ENCODE measurements at places on chromosomes 16 and 17.

GRCh38 chr16:86563469-86564345 is 2.9 kb upstream of the FOXC2 start:
- peak; percentile 91 for DNase-seq

GRCh38 chr17:38727736-38728135 is 2.4 kb upstream of the CISD3 start:
- DNase-seq, result no peak

GRCh38 chr17:71656964-71657858 is 463.6 kb upstream of the SOX9 start:
- DNase-seq, result no peak

DNA sequence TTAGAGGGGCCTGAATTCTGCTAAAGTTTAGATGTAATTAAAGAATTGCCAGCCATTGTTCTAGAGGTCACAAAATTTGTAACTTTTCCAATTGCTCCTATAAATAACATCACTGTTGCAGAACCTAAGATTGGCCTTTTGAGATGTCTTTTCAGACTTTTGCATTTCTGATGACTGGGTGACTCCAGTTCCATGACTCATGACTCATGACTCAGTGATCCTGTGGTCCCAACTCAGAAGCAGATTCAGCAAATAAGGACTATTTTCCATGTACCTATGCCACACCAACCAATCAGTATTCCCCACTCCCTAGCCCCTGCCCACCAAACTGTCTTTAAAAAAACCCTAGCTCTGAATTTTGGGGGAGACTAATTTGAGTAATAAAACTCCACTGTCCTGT is 740.9 kb downstream of the CDH8 start:
- no peak for DNase-seq

- DNase-seq, result no peak
Measured at GRCh38 chr16:69917739-69918138, 33.4 kb upstream of the CLEC18A start.

DNA sequence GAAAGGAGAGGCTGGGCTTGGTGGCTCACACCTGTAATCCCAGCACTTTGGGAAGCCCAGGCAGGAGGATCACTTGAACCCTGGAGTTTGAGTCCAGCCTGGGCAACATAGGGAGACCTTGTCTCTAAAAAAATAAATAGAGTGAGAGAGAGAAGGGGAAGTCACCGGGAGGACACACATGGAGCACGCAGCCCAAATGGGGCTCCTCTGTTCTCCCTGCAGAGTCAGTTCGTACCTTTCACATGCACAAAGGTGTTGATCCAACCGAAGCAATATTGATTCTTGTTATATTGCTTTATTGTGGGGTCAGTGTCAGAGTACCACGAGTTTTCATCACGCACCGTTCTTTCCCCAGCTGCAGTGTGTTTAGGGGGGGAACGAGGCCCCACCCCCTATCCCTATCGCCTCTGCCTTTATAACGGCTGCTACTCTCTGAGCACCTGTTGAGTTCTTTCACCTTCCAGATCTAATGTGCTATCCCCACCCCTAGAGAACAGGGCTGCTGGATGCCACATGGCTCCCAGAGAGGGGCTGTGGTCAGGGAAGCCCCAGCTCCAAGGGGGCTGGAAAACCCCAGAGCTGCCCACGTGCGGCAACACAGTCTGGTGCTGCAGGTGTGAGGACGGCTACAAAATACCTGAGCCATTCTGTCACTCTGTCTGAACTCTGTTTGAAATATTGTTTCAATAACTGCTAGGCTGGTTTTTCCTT is 1.0 kb upstream of the TMEM235 start:
- DNase-seq, result no peak

DNA sequence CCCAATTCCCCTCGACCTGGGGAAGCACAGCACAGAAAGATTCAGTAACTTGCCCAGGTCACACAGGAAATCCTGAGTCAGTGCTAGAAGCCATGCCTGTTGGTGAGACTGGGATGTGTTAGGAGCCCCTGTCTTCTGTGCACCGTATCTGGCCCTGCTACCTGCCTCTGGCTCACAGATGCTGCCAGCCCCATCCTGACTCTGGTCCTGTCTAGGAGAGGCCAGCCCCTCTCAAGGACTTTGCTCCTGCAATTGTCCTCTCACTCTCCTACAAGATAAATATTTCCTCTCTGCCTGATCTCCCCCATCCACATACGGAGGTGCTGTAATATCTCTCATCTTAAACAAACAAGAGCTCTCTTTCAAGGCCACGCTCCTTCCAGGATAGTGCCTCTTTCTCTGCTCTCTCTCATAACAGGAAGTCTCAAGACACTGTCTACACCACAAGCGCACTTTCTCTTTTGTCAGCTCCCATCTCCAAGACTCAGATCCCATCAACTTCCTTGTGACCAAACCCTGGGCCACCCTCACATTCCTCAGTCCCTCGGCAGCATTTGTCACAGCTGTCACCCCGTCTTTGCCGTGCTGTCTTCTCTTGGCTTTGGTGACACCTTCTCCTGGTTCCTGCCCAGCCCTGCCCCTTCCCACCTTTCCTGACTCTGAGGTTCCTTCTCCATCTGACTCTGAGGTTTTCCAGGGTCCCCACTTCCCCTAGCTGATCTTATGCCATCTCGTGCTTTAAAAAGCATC is 1.9 kb downstream of the SLC13A2 start:
- DNase-seq, result no peak

GRCh38 chr16:10609402-10609774 is 29.0 kb upstream of the EMP2 start:
- DNase-seq, result no peak

- DNase-seq, result no peak
Measured at GRCh38 chr17:55303701-55304145, 39.0 kb downstream of the HLF start.

- DNase-seq, result peak; percentile 79
Measured at GRCh38 chr16:20675488-20676267, 21.8 kb downstream of the ACSM1 start.

DNA sequence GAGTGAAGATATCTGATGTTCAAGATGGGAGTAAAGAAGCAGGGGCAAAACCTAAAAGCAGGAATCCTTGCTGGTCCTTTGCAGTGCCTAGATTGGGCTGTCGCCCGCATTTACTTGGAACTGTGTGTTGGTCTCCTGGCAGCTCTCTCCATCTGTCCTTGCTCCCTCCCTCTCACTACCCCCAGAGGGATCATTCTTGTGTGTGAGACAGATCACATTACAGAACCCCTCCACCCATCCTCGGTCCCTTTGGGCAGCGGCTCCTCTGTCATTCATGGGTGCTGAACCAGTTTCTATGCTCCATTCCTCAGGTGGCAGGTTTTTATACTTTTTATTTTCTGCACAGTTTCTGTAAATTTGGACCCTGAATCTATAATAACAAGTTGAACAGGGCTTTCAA is 99.4 kb upstream of the MYOCD start:
- no peak for DNase-seq

- DNase-seq, result no peak
Measured at GRCh38 chr17:66343531-66344078, 41.2 kb downstream of the PRKCA start.

GRCh38 chr17:42422412-42422957 is 571 bp downstream of the CAVIN1 start:
- DNase-seq, result no peak

GRCh38 chr16:29230671-29231096 is 175.8 kb downstream of the NPIPB11 start:
- no peak for DNase-seq

- DNase-seq, result no peak
Measured at GRCh38 chr17:22600644-22601298, 908.4 kb downstream of the KCNJ18 start.

GRCh38 chr17:77882481-77883212 is 75.9 kb upstream of the TNRC6C start:
- peak; percentile 51 for DNase-seq

DNA sequence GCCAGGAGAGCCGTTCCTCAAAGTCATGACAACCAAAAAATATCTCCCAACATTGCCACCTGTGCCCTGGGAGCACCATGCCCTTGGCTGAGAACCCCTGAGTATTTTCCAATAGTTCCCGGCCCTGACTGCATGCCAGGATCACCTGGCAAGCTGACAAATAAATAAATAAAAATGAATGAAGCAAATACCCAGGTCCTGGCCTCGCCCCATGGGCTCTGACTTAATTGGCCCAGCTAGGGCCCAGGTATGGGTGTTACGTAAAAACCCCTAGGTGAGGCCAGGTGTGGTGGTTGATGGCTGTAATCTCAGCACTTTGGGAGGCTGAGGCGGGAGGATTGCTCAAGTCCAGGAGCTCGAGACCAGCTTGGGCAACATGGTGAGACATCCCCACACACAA is 2.7 kb upstream of the C16orf74 start:
- DNase-seq, result peak; percentile 31

DNA sequence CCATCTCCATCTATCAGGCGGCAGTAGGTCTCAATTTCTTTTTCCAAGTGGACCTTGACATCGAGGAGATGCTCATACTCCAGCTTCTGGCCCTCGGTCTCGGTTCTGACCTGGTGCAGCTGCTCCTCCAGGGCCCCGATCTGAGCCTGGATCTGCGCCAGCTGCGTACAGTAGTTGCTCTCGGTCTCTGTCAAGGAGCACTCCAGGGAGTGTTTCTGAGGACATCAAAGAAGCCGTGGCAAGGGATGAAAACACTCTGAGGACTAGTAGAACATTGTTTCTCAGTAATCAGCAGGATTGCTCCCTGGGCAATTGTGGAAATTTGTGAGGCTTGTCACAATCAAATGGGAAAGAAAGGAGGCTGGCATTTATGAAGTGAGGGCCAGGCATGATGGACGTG is 5.9 kb downstream of the KRT28 start:
- no peak for DNase-seq

DNA sequence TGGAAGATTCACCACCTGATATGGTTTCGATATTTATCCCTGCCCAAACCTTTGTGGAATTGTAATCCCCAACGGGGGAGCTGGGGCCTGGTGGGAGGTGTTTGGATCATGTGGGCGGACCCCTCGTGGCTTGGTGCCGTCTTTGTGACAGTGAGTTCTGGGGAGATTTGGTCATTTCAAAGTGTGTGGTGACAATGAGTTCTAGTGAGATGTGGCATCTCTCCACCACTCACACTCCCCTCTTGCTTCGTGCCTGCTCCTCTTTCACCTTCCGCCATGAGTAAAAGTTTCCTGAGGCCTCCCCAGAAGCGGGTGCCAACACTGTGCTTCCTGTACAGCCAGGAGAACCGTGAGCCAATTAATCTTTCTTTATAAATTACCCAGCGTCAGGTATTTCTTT is 9.7 kb downstream of the CCDC57 start:
- DNase-seq, result no peak

- peak; percentile 82 for DNase-seq
Measured at GRCh38 chr17:2386400-2387085, 14.3 kb downstream of the MNT start.

DNA sequence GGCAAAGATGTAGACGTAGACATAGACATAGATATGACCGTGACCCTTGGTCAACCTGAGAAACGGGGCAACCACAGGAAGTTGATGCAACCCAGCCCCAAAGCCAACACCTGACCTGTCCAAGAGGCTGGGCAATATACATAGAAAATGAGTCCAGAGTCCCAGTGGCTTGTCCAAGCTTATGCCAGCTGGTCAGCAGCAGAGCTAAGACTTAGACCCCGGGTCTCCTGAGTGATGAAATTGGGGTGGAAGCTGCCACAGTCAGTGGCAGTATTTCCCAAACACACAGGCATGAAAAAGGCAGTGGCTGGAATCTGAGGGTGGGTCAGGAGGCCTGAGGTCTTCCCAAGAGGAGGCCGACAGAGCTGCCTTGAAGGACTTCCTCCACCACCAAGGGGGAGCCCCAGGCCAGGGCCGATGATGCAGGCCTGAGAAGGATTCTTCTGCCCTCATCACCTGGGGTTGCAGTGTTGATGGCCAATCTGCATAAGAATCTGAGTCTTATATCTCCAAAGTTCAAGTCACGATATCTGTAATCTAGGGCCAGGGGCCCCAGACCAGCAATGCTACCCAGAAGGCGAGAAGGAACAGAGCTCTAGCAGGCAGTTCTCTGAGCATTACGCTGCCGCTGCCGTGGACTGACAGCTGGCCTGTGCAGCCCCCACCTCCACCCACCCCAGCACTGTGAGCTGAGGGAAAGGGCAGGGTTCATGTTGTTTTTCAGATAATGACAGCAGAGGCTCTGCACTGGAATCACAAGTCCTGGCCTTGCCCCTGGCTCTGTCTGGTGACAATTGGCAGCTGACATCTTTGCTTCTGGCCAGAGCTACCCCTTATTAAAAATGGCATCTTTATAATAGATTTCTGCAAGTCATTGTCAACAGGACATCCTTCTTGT is 72.7 kb downstream of the GNAO1 start:
- DNase-seq, result no peak

GRCh38 chr16:2734844-2735515 is 15.0 kb upstream of the PRSS27 start:
- DNase-seq, result no peak

DNA sequence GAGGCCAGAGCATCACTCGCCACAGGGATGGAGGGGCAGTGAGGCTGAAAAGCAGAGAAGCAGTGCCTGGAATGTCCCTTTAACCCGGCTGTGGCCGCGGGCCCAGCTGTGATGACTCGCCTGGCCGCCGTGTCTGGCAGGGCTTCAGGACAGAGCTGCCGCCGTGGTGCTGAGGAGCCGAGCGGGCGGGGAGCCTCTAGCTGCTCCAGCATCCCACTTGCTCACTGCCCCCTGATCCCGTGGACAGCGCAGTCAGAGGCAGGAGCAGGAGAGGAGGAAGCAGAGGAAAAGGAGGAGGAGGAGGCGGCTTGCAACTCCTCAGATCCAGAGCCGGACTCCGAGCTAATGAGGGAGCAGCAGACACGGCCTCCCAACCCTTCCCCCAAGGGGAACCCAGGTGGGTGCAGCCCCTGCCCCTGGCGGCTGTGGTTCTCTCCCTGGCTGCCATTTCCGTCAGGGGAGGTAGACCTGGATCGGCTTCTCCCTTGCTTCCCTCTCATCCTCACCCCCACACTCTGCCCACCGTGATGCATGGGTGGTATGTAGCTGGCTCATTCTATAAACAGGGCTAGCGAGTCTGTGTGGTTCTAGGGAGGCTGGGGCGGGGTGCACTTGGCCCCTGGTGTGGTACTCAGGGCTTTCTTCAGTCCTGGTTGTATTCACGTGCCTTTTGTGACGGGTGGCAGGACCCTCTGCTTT is 165.7 kb downstream of the CMIP start:
- peak; percentile 57 for DNase-seq

- DNase-seq, result no peak
Measured at GRCh38 chr17:68384471-68384870, 72.8 kb downstream of the WIPI1 start.

GRCh38 chr17:58677194-58677880 is 14.5 kb downstream of the TEX14 start:
- DNase-seq, result no peak

GRCh38 chr17:74119965-74120364 is 83.5 kb upstream of the RPL38 start:
- DNase-seq, result no peak

GRCh38 chr17:79482727-79483521 is 127.9 kb downstream of the RBFOX3 start:
- DNase-seq, result no peak

GRCh38 chr16:73572135-73572828 is 524.4 kb upstream of the ZFHX3 start:
- peak; percentile 46 for DNase-seq

GRCh38 chr16:75483222-75483621 is 12.0 kb downstream of the CHST6 start:
- no peak for DNase-seq

- DNase-seq, result no peak
Measured at GRCh38 chr17:35868737-35869136, at the start of gene HEATR9. Gene HEATR9 (minus strand): TSS chr17:35868891. CDS start chr17:35868742, 149 bp downstream.

All from transverse colon (tissue), 4 donors.